NCI-H2029 (cell line): ENCODE measurements at places on chromosomes 3 and 15.

GRCh38 chr3:36784138-36784635, 19.8 kb upstream of the DCLK3 start:
- DNase-seq, result no peak

DNA sequence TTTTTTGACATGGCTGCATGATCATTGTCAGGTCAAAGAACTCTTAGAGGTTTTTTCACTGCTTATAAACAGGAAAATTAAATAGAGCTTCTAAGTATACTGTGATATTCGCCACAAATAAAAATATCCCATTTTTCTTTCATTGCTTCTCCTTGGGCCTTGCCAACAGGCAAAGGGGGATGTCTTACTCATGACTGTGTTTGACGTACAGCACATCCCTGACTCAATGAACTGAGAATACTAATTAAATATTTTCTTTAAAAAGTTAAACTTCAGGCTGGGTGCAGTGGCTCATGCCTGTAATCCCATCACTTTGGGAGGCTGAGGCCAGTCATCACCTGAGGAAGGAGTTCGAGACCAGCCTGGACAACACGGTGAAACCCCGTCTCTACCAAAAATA, 41.4 kb upstream of the CCDC80 start:
- DNase-seq, result no peak

- no peak for DNase-seq
These were observed 146.3 kb downstream of the FMN1 start for GRCh38 chr15:33048255-33048654.

DNA sequence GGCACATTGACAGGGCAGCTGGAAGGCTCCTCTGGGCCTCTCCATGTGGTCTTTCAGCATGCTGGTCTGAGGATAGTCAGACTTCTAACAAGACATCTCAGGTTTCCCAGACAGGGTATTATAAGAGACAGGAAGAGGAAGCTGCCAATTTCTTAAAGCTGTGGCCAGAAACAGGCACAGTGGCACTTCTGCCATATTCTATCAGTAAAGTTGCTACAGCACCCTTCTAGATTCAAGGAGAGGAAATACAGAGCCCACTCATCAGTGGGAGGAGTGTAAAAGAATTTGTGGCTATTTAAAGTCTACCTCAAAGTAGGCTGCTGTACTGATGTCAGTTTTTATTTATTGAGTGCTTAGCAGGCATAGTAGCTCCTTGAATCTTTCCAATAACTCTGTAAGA, 55.5 kb downstream of the BTD start:
- DNase-seq, result no peak

GRCh38 chr3:108546692-108547091, 36.3 kb upstream of the MYH15 start:
- DNase-seq, result no peak

- no peak for DNase-seq
These were observed 263.3 kb downstream of the CNTN6 start for GRCh38 chr3:1356101-1356500.

DNA sequence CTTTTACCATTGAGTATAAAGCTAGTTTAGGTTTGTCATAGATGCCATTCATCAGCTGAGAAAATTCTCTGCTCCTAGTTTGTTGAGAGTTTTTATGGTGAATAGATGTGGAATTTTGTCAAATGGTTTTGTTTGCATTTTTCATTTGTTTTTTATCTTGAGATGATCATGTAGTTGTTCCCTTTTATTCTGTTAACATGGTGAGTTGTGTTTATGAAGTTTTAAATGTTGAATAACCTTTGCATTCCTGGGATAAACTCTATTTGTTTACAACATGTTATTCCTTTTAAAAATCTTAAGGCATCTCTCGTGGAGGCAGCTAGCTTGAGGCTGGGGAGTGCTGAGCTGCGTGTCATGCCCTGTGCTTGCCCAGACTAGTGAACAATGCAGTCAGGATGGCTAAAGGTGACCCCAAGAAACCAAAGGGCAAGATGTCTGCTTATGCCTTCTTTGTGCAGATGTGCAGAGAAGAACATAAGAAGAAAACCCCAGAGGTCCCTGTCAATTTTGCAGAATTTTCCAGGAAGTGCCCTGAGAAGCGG, 48.5 kb downstream of the ANAPC13 start:
- no peak for DNase-seq

DNA sequence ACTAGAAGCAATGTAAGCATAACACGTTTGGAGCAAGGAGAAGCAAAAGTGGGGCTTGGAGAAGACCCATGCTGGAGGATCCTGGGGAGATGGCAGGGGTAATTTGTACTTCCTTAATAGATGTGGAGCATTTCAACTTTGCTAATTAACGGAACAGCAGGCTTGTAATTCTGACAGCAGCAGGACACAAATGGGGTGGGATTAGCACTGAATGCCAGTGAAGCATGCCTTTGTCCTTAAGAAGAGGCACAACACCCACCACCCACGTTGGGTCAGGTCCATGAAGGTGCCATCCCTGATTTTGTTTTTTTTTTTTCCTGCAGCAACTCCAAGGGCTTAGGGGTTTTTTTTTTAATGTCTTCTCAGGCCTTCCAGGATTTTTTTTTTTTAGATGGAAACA, 231.9 kb upstream of the ROPN1 start:
- no peak for DNase-seq

DNA sequence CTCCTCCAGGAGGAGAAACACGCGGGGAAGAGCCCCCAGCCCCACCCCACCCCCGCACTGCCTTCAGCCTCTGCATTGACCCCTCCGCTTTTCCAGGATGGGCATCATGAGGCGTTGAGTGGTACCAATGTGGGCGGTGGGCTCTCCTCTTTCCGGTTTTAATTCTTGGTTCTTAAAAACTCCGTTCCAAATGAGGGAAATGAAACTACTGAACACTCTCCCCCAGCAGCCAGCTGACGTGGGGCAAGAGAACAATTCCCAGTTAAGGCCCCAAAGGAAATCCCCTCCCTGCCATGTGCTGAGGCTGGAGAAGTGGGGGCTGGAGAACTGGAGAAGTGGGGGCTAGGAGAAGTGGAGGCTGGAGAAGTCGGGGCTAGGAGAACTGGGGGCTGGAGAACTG, 5.3 kb upstream of the NRROS start:
- no peak for DNase-seq

DNA sequence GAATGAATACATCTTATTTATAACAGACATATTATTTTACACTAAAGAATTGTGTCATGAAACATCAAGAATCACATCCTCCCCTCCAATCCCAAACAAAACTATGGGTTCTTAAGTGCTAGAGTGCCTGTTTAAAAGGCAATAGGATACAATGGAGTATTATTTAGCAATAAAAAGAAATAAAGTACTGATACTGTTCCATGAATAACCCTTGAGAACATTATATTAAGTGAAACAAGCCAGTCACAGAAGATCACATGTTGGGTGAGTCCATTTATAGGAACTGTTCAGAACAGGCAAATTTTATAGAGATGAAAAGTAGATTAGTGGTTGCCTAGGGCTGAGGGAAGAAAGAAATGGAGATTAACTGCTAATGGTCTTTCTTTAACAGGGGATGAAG, 86.5 kb downstream of the ANKRD28 start:
- DNase-seq, result no peak

GRCh38 chr15:78050441-78050809, 27.1 kb downstream of the TBC1D2B start:
- no peak for DNase-seq

DNA sequence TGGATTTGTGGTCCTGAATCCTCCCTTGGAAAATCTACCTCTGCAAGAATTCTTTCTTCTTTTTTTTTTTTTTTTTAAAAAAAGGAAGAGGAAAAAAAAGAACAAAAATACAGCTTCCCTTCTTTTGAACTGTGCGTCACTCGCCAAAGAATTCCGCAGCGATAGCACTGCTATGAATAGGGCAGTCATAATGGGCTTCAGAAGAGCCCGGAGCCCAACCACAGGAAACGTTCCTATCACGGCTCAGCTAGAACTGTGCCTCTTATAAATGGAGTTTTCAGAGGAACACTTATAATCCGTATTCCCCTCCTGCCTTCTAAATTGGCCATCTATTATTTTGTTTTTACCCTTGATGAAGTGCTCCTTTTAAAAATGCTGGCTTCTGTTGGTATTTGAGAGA, 227.7 kb downstream of the ADAMTS17 start:
- DNase-seq, result peak; percentile 13

- no peak for DNase-seq
These were observed 47.4 kb downstream of the GPR171 start for GRCh38 chr3:151155409-151156128.

- peak; percentile 42 for DNase-seq
These were observed 550 bp downstream of the RPP25 start for GRCh38 chr15:74955796-74956647.

DNA sequence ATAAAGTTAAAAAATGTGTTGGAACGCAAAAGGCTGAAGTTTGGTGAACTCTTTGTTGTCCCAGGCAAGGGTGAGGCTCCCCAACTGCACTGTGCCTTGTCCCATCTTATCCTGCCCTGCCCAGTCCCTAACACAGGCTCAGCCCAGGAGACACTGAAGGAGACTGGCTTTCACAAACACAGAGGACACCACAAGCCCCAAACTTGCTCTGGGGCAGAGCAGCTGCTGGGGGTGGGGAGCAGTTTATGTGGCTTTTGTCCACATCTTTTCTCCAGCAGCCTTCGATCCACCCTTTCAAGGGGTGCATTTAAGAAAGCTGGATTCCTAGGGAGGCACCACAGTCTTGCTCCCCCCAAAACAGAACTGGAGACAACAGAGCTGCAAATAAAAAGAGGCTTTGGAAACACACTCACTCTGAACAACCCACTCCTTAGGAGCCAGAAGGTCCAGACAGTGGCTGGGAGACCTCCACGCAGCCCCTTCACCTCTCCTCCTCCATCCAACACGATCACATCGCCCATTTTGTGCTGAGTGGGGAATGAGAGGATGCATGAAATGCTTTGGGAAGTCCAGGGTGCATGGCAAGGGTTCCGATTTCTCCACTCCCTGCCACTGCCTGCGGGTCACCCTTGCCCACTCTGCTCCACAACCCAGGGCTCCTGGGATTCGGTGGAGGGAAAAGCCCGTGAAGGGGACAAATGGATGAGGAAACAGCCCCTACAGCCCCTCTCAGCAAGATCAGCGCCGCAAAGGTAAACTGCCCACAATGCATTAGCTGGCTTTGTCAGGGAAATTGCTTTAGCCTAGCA, 260.5 kb upstream of the TLE3 start:
- DNase-seq, result no peak

DNA sequence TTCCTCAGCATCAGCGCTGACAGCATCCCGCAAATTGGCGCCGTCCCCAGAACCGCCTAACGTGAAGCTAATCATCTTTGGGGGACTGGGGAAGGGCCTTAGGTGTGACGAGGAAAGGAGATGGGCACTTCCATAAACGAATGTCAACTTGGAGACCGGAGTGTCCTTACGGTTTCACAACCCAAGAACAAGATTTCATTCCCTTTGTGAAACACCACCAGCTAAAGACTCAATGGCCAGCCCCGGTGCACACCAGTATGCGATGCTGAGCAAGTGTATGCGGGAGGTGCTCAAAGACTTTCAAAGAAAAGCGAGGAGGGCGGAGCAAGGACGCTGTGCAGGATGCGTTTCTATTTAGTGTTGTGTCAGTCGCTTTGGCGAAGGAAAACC, 759 bp upstream of the TTBK2 start:
- no peak for DNase-seq

DNA sequence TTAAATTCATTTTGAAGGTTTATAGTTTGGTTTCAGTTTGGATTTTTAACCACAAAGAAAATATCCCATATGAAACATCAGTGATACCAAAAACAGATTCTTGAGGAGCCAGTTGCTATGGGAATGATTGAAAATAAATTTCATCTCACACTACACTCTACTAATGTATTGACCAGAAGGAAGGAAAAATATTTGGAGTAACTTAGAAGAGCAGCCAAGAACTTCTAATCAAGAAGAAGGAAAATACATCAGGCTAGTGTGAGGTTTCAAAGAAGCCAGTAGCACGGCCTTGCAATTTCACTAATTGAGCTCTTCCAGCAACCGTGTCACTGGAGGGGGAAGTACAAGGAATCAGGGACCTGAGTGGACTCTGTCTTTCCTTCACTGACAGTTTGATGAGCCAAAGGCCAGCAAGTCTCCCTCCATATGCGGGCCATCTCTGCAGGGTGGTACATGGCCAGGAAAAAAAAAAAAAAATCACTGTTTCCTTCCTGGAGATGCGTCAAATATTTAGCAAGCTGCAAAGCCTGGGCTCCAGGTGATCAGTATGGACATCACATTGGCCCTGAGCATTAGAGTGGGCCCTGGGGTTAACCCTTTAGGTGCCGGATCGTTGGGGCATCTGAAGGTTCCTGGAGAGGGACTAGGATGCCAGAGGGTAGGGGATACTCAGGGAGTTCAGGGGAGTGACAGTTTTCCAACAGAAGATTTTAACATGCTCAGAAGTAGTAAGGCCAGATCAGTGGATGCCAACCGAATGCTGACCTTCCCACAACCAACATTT, 37.1 kb downstream of the SLC12A8 start:
- no peak for DNase-seq

- no peak for DNase-seq
These were observed 12.6 kb upstream of the PLCL2 start for GRCh38 chr3:16871915-16872842.

- no peak for DNase-seq
These were observed 569.7 kb upstream of the MDFIC2 start for GRCh38 chr3:70882104-70882503.

- no peak for DNase-seq
These were observed 54.0 kb downstream of the ETV5 start for GRCh38 chr3:186054792-186055352.

GRCh38 chr3:60696428-60697125, 554.7 kb downstream of the FHIT start:
- DNase-seq, result peak; percentile 4

DNA sequence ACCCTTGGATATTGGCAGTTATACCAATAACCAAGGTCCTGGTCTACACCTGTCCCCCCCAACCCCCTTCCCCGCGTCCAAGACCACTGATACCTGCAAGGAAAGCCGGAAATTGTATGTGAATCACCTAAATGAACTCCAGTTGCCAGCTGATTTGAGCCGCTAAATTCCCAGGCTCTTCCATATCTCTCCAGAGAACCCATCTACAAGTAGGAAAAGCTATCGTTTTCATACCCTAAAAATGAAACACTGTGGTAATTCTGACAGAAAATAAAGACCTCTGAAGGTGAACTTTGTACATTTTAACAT, 114.2 kb upstream of the ICE2 start:
- DNase-seq, result no peak

GRCh38 chr3:2735392-2735894, 374.7 kb downstream of the IL5RA start:
- DNase-seq, result peak; percentile 3

- no peak for DNase-seq
These were observed 8.3 kb downstream of the EOGT start for GRCh38 chr3:69005071-69005790.

DNA sequence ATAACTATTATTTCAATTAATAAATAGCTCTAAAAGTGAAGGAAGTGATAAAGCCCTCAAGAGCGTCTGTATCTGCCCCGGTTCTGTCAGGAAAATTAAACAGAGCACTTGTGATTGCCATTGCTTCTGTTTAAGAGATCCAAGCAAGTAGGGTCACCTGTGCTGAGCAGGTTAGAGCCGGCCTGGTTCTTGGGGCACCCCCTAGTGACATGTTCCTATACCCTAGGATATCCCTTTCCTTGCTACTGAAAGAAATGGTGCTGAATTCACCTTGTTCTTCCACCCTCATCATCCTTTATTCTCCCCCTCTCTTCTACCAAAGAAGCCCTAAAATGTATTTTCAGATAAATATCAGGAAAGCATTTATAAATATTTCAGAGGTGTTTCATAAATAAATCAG, 323.5 kb downstream of the RORA start:
- no peak for DNase-seq

GRCh38 chr15:64099379-64099778, 3.6 kb downstream of the SNX1 start:
- no peak for DNase-seq

- DNase-seq, result no peak
These were observed 917.6 kb downstream of the EPHA3 start for GRCh38 chr3:90025019-90025418.

GRCh38 chr15:64443016-64443415, 17.4 kb upstream of the ZNF609 start:
- DNase-seq, result no peak
